Astrocyte (in vitro differentiated cells and primary cell): ENCODE measurements at places on chromosomes 3 and 15.

GRCh38 chr3:46496746-46497555 is 825 bp upstream of the RTP3 start:
- DNase-seq = no peak

- DNase-seq = peak; percentile 18
These were observed 7.8 kb upstream of the LIPC start for GRCh38 chr15:58423831-58424608.

DNA sequence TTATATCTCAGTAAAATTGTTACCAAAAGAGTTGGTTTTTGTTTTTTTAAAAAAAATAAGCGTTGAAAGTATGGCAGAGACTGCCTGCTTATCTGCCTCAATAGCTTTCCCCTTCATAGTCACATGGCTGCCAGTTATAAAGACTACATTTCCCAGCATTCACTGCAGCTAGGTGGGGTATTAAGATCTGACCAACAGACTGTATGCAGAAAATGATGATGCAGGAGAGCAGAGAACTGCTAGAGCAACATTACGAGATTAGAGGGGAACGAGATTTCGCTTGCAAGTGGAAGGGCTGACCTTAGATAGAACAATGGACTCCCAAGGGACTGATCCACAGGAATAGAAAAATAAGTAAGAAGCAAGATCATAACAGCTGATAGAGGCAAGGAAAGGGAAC is 14.3 kb downstream of the RHOA start:
- DNase-seq = no peak

GRCh38 chr3:125001557-125002413 is 54.0 kb downstream of the HEG1 start:
- no peak for DNase-seq

GRCh38 chr15:49435174-49435573 is 12.1 kb downstream of the FGF7 start:
- peak; percentile 88 for DNase-seq

- no peak for DNase-seq
These were observed 33.8 kb downstream of the PIK3R4 start for GRCh38 chr3:130712718-130713423.

- no peak for DNase-seq
These were observed 54.5 kb upstream of the TGFBR2 start for GRCh38 chr3:30551927-30552326.

DNA sequence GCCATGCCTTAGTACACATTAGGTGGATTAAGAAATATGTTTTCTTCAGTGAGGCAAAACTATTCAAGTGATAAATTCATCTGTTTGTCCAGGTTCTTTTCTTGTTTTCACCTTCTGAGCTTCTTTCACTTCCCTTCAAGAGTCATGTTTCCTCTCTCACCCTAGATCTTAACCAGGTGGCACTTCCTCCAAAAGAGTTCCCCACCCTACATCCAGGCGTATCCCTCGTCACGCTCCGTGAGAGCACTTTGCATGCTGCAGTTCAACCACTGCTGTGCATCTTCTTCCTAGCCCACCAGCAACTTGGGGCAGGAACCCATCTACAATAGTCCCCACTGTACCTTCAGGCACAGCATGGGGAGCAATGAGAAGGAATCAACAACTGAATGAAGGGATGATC is 28.9 kb downstream of the OSBPL10 start:
- no peak for DNase-seq

GRCh38 chr15:34132881-34133280 is 31.0 kb downstream of the PGBD4 start:
- DNase-seq = peak; percentile 57

DNA sequence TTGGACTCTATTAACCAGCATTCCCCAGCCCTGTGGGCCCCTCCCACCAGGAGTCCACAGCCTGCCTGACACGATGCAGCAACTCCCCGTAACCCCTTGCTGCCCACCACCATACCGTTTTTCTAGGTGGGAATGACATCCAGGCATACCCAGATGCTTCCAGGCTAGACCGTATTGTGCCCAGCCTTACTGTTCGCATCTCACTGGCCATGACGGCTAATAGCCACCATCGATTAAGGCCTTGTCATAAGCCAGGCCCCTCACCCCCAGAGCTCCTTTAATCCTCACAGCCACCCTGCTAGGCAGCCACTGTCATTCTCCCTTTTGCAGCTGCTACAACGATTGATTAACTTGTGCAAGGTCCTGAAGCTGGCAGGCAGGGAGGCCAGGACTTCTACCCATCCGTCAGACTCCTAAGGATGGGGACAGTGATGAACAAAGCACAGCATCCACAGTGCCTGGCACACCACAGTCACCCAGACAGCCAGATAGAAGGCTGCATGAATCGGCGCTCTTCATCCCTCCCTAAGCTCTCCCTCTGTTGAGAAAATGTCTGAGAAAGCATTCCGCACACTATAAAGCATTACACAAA is 60.0 kb upstream of the FLNB start:
- DNase-seq = no peak

DNA sequence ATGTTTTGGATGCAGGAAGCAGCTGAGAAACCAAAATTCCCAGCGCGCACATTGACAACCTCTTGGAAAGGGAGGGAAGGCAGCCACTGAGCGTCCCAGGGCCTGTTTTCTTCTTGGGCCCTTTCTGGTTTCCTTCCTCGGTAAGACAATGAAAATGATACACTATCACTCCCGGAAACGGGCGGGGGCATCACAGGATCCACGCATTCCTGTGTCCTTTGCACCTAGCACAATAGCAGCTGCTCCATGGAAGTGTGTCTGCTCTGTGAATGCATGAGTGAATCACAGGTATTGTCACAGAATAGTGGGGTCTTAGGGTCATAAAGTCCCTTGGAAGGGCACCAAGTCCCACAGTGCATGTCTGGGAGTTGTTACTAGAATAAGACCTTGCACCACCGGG is 6.3 kb upstream of the ITPKA start:
- no peak for DNase-seq

GRCh38 chr3:99747915-99748314 is 69.7 kb upstream of the CMSS1 start:
- peak; percentile 45 for DNase-seq

GRCh38 chr3:76998555-76998954 is 41.3 kb upstream of the ROBO2 start:
- DNase-seq = no peak

DNA sequence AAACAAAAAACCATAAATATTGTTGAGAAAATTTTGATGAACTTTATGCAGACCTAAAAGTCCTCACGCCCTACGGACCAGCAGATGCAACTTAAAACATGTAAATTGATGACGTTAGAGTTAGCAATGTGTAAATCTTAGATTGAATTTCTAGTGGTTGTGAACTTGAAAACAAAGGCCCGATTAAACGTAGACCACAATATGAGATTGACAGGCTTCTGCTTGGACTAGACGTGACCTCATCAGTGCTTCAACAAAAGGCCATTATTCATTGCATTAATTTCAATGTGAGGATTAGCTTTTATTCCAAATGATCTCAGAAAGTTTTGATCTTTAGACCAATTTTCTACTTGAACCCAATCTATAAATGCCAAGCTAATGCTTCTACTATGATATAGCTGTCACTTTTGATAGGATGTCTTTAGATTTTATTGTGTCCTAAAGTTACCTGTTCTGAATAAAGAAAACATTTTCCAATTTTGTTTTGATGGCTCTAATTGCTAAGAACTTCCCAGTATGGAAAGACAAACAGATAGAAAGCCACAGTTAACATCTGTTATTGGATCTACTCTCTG is 55.4 kb upstream of the SPPL2A start:
- DNase-seq = no peak

DNA sequence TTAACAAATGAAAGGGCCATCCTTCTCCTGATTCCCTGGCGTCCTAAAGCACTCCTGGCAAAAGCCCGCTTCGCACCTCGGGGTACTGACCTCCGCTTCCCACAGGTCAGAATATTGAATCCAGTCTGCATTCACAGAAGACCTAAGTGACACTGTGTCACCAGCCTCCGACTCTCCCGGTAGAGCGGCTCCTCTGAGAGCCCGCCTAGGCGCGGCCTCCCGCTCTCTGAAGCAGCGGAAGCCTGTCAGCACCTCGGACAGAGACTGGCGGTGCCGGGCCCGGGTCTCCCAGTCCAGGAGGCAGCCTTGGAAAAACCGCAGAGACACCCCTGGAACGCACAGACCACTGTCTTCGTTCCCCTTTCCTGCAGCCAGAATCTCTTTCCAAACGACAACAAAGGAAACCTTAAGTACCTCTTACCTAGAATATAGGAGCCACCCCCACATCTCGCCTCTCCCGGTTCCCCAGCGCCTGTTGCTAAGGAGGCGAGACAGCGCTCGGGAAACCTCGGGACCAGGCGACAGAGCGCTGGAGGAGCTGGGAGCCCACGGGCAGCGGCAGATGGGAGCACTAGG is 1.2 kb downstream of the GABRB3 start:
- DNase-seq = peak; percentile 2

GRCh38 chr3:149186219-149186618 is 35.4 kb downstream of the CP start:
- no peak for DNase-seq

- no peak for DNase-seq
These were observed 90.2 kb upstream of the FGF12 start for GRCh38 chr3:192817506-192817905.

GRCh38 chr3:100602506-100603444 is 6.6 kb upstream of the ADGRG7 start:
- DNase-seq = peak; percentile 34

- DNase-seq = no peak
These were observed 33.7 kb upstream of the MAGEF1 start for GRCh38 chr3:184745526-184745925.

DNA sequence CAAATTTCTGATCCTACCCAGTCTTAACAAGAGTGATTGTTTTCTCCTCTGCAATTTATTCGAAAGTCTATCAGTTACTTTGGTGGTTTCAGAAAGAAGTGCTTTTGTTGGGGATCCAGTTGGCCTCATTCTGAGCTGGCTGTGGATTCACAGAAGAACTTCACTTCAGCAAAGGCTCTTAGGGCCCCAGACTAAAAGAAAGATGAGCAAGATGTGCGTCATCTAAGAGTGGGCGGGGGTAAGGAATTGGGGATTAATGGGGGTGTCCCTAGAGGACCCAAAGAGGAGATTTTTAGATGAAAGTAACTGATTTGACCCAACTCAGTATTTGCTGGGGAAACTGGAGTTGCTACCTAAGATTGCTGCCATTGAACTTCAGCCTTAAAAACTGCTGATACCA is 63.9 kb upstream of the TSEN2 start:
- DNase-seq = no peak

- DNase-seq = no peak
These were observed 6.4 kb downstream of the MAP6D1 start for GRCh38 chr3:183818706-183819624.

- peak; percentile 57 for DNase-seq
These were observed 290.0 kb upstream of the PLSCR5 start for GRCh38 chr3:146895026-146895749.

GRCh38 chr15:33822479-33822878 is 145.8 kb upstream of the CHRM5 start:
- no peak for DNase-seq

DNA sequence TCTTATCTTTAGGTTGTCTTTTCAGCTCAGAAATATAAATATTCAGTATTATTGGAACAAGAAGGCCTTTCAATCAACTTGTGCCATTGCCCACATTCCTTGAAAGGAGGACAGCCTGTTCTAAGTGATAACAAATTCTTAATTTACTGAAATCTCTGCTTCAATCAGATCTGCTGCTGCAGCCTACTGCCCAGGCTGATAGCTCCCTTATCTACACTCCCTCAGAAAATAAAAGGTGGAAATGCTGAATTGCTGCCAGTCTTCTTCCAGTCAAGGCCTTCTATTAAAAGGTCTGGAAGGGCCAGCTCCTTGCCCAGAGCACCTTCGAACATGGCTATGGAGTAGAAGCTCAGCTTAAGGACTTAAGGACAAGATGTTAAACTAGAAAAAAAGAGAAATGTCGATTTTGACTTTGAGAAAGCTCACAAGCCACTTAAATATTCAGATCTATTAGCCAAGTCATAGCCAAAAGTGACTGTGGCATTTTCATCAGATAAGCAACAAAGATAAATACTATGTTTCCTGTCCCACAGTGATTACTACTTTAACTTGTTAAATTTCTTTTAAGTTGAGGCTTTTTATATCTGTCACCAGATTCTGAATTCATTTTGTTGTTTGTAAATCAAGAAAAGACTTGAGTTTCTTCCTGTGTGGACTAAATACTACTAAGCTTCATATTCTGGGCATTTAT is 480.5 kb upstream of the CBLB start:
- DNase-seq = peak; percentile 20

GRCh38 chr3:135038186-135038585 is 243.1 kb downstream of the EPHB1 start:
- no peak for DNase-seq

- no peak for DNase-seq
These were observed 243.2 kb upstream of the VEPH1 start for GRCh38 chr3:157746391-157746790.

- peak; percentile 71 for DNase-seq
These were observed 13.7 kb downstream of the ANXA2 start for GRCh38 chr15:60384053-60384452.

DNA sequence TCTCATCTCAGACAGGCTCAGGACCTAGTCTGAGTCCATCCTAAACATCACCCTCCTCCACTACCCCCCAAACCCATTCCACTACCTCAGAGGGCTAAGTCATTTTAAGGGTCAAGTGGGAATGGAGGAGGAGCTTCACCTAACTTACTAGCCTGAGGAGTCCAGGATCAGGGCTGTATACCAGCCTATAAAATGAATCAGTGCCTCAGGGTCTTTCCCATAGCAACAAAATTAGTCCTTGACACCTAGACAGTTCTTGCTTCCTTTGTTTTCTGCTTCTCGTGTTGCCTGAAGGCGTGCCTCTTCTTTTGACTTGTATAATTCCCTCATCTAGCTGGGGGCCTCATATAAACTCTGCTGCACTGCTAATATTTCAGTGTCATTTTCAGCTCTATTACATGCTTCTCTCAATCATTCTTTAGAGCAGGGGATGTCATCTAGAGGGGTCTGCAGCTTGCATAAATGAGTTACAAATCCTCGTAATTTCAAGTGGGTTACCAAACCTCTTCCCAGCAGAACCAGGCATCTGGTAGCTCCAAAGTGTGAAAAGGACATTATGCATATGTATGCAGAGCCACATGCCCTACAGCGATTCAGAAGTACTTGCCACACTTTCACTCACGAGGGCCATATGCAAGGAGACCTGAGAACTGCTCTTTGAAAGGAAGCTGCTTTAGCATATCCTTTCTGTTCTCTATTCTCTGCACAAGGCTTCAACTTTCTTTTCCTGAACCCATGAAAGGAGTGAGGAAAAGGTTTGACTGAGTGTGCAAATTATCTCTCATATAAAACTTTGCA is 311.7 kb upstream of the SEMA6D start:
- no peak for DNase-seq

GRCh38 chr15:91759560-91759959 is 93.9 kb upstream of the SLCO3A1 start:
- no peak for DNase-seq

GRCh38 chr3:151526757-151527156 is 65.9 kb upstream of the IGSF10 start:
- no peak for DNase-seq

GRCh38 chr3:155283092-155284056 is 10.1 kb downstream of the STRIT1 start:
- DNase-seq = no peak

DNA sequence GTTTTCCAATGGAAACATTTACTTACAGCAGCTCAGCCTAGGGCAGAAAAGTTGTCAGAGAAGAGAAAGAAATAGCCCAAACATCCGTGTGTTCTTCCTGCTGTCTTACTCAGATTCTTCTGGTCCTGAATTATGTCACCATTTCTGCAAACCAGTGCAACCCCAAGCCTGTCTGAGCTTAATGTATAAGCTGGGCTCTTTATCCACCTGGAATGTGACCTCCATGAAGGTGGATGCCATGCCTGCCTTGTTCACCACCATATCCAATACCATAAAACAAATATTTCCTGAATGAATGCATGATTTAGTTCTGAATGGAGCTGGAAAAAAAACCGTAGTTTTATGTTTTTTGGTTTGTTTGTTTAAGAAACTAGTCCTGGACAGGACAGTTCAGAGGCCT is 150.9 kb downstream of the RYR3 start:
- DNase-seq = no peak
